SJSA1 (cell line): ENCODE measurements at places on chromosomes 5 and 9. TPM values are rescaled to one million over a fixed set of nuclear protein-coding genes. Genes with fewer than 3 reads are reported as not detected.

DNA sequence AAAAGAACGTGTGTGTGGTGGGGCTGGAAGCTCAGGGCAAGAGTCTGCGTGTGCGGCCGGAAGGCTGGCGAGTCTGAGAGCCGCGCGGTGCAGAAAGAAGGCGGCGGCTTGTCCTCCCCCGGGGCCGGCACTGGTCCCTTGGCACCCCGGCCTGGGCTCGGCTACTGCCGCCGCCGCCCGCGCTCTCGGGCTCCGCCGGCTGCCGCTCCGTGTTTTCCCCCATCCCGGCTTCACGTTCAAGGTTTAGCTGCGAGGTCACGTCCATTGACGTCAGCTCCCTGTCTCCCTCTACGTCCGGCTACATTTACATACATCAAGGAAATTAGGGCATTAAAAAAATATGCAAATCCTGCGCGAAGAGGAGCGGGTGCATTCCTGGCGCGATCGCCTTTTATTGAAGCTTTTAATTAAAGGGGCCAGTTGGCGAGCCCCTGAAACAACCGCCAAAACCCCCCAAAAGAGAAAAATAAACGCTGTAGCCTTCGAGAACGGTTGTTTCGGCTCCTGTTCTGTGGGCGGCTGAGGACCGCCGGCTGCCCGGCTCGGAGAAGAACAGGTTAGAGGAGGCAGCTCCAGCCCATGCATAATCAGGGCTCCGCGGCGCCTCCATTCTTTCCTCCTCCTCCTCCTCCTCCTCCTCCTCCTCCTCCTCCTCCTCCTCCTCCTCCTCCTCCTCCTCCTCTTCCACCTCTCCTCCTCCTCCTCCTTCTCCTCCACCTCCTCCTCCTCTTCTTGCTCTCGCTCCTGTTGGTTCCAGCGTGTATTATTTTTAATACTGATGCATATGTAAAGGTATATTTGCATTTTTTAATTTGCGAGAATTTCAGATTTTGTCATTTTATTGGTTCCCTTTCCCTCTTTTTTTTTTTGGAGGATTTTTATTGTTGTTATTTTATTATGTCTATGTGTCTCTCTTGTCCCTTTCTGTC, 207.0 kb downstream of the MEF2C start:
- peaks cover 14% of the 10 kb centered on the region for H3K4me1 ChIP-seq
- H3K27ac ChIP-seq, result peak overlapping the region; percentile 81
- peak overlapping the region; percentile 60 for H3K4me3 ChIP-seq
- no peaks in the 10 kb centered on the region for H3K27me3 ChIP-seq

GRCh38 chr5:84372066-84372695, 12.5 kb downstream of the EDIL3 start:
- H3K36me3 ChIP-seq, result peaks cover 26% of the 10 kb centered on the region
- H3K27ac ChIP-seq, result peak overlapping the region; percentile 74
- no peaks in the 10 kb centered on the region for H3K27me3 ChIP-seq

- H3K27me3 ChIP-seq, result 0 out of 2 replicates have a peak, but pooled peaks cover 2% of the 10 kb centered on the region
- no peaks in the 10 kb centered on the region for H3K36me3 ChIP-seq
- H3K4me3 ChIP-seq, result no peak overlapping the region
- no peaks in the 10 kb centered on the region for H3K4me1 ChIP-seq
- DNase-seq, result no peak
Measured at GRCh38 chr9:86983620-86984259, 36.4 kb upstream of the GAS1 start.

- H3K4me3 ChIP-seq, result no peak overlapping the region
- no peaks in the 10 kb centered on the region for H3K4me1 ChIP-seq
- H3K27me3 ChIP-seq, result no peaks in the 10 kb centered on the region
- H3K36me3 ChIP-seq, result no peaks in the 10 kb centered on the region
- DNase-seq, result no peak
- H3K27ac ChIP-seq, result no peak overlapping the region
Measured at GRCh38 chr9:98563988-98564387, 144.7 kb downstream of the GABBR2 start.

- no peak overlapping the region for H3K4me3 ChIP-seq
- no peaks in the 10 kb centered on the region for H3K27me3 ChIP-seq
- no peak for DNase-seq
- no peaks in the 10 kb centered on the region for H3K4me1 ChIP-seq
- H3K36me3 ChIP-seq, result no peaks in the 10 kb centered on the region
Measured at GRCh38 chr9:71302776-71303175, 181.4 kb upstream of the TRPM3 start.

GRCh38 chr9:116187570-116188170, 34.1 kb downstream of the PAPPA start:
- no peaks in the 10 kb centered on the region for H3K27me3 ChIP-seq
- H3K27ac ChIP-seq, result no peak overlapping the region
- no peak for DNase-seq

GRCh38 chr5:3384531-3384930, 211.1 kb upstream of the IRX1 start:
- H3K36me3 ChIP-seq, result no peaks in the 10 kb centered on the region
- H3K27me3 ChIP-seq, result no peaks in the 10 kb centered on the region
- no peaks in the 10 kb centered on the region for H3K4me1 ChIP-seq
- no peak overlapping the region for H3K4me3 ChIP-seq

The ABCA2 gene
- total RNA-seq, result 0.81 and 1.3 TPM in 2 replicates

The RNF208 gene
- not detected in 2 replicates for total RNA-seq

DNA sequence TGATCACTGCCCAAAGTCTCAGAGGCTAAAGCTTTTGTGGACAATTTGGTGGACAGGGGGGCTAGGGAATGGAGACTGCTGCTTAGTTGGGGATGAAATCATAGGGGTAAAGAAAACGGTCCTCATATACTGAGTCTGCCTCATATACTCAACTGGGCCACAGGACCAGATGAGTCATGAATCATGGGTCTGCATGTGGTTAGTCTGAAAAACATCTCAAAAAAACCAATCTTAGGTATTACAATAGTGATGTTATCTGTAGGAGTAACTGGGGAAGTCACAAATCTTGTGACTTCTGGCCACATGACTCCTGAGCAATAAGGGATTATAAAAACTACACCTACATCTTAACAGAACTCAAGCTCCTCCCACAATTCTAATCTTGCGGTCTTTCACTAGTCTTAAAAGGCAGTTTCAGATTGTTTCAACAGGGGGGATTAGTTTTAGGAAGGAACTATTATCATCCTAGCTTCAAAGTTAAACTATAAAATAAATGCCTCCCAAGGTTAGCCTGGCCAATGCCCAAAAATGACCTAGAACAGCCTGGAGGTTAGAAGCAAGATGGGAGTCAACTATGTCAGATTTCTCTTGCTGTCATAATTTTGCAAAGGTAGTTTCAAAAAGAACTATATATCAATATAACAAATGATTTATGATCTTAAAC, 17.5 kb downstream of the TMEM161B start:
- H3K36me3 ChIP-seq, result peaks cover 11% of the 10 kb centered on the region; the same call in 1 of the 2 replicates
- H3K4me3 ChIP-seq, result no peak overlapping the region
- no peak overlapping the region for H3K27ac ChIP-seq
- DNase-seq, result no peak
- no peaks in the 10 kb centered on the region for H3K27me3 ChIP-seq
- H3K4me1 ChIP-seq, result no peaks in the 10 kb centered on the region

The CCDC152 gene
- total RNA-seq, result not detected in 2 replicates

The INSYN2B gene
- total RNA-seq, result 1.1 and 3.8 TPM in 2 replicates
